Heart left ventricle (tissue), 16 donors: ENCODE measurements at places on chromosomes 2 and 18. TPM values are rescaled to one million over a fixed set of nuclear protein-coding genes. Genes with fewer than 3 reads are reported as not detected.
A peak's percentile ranks its signal among the peaks of the same experiment; 100 is the strongest.

FN1 gene
- polyA plus RNA-seq: 100 TPM

GRCh38 chr2:102618452-102619413, 620 bp upstream of the SLC9A2 start:
- DNase-seq: peak; percentile 35
- H3K4me3 ChIP-seq: peak overlapping the region; percentile 36
- no peak overlapping the region for H3K27ac ChIP-seq
- peaks cover 4% of the 10 kb centered on the region for H3K4me1 ChIP-seq

PSD4 gene
- 0.99 TPM for polyA plus RNA-seq

GRCh38 chr18:73724958-73725357, 422.7 kb downstream of the FBXO15 start:
- H3K36me3 ChIP-seq: no peaks in the 10 kb centered on the region
- H3K4me3 ChIP-seq: no peak overlapping the region
- H3K27ac ChIP-seq: no peak overlapping the region
- no peaks in the 10 kb centered on the region for H3K4me1 ChIP-seq
- DNase-seq: no peak

SERPINB10 gene
- polyA plus RNA-seq: not detected

DNA sequence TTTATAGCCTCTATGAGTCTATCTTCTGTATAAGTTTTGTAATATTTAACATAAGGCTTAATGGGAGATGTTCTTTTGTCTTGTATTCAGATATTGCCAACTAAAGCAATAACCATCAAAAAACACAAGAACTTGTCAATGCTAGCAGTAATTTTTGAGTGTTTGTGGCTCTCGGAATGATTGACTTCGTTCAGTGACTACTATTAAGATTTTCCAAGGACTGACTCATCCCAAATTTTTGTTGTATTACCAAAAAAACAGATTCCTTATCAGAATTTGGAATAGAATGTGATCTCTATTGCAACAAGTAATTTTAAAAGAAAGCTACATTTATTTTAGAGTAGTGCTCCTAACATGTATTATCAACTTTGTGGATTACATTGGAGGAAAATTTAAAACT, 8.1 kb downstream of the NABP1 start:
- DNase-seq: no peak
- no peak overlapping the region for H3K4me3 ChIP-seq

SRD5A2 gene
- polyA plus RNA-seq: not detected

DNA sequence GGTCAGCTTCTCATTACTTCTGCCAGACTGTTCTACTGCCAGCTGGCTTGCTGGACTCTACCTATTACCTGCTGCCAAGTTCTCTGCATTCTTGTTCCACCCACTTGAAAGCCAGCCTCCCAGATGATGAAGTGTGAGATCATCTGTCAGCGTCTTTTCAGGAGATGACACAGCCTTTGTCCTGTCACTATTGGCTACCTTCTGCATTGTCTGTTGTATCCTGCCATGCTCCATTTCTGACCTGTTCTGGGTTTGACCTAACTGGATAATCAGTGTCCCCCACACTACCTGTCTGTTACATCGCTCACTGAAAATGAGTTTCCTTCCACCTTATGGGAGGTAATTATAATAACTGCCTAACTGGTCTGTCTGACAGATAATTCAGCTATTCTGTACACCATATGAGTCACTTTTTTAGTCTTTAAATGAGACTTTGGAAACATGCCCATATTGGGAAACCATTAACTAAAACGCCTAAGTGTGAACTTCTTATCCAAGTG, 520.6 kb downstream of the METTL4 start:
- DNase-seq: no peak
- no peaks in the 10 kb centered on the region for H3K36me3 ChIP-seq
- H3K4me1 ChIP-seq: no peaks in the 10 kb centered on the region
- H3K27me3 ChIP-seq: no peaks in the 10 kb centered on the region
- no peak overlapping the region for H3K27ac ChIP-seq

GLI2 gene
- polyA plus RNA-seq: 1.4 TPM

- no peak overlapping the region for H3K27ac ChIP-seq
- H3K4me1 ChIP-seq: no peaks in the 10 kb centered on the region
- H3K4me3 ChIP-seq: no peak overlapping the region
- no peaks in the 10 kb centered on the region for H3K27me3 ChIP-seq
- DNase-seq: no peak
Observed at GRCh38 chr18:43571078-43571689, 293.9 kb upstream of the SYT4 start.

HNMT gene
- 4.5 TPM for polyA plus RNA-seq

GRCh38 chr2:58157754-58158153, 83.4 kb downstream of the FANCL start:
- H3K36me3 ChIP-seq: peaks cover 7% of the 10 kb centered on the region
- H3K4me3 ChIP-seq: no peak overlapping the region

PLB1 gene
- 0.82 TPM for polyA plus RNA-seq

CREB1 gene
- polyA plus RNA-seq: 4.3 TPM

DNA sequence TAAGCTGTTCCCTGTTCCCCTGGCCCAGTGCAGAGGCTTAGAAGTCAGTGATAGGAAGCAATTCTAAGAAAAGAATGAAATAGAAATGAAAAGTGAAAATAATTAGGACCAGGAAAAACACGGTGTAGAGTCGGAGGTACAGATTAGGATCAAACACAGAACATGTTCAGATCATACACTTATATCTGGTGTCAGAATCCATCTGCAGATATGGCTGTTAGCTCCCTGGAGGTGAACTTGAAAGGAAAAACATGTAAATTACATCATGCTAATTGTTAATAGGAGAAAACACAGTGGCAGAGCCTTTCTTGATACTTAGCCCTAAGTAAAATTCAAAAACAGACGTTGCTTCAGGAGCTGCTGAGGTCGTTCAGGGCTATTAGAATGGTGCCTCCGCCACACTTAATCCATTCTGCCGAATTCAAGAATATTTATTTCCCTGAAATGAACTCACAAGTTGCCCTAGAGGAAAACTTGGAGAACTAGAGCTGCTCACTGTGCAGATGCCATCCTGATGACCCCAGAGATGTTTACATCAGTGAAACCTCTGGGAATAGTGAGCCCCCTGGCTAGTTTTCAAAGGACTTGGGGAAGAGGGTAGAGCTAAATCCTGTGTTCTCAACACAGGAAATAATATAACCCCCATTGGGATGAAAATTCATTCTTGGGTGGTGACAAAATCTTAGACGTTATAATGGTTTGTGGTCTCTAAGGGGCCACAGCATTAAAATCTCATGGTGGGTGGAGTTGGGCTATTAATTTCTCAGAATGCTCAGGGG, 27.5 kb downstream of the LPIN1 start:
- H3K36me3 ChIP-seq: peaks cover 6% of the 10 kb centered on the region
- H3K4me3 ChIP-seq: no peak overlapping the region
- DNase-seq: peak; percentile 8
- H3K4me1 ChIP-seq: peaks cover 4% of the 10 kb centered on the region
- H3K27me3 ChIP-seq: no peaks in the 10 kb centered on the region
- H3K27ac ChIP-seq: no peak overlapping the region

GRCh38 chr2:197514754-197515153, 1.1 kb upstream of the MOB4 start:
- H3K36me3 ChIP-seq: no peaks in the 10 kb centered on the region
- no peak for DNase-seq
- H3K27ac ChIP-seq: peak overlapping the region; percentile 98
- H3K27me3 ChIP-seq: no peaks in the 10 kb centered on the region
- peaks cover 4% of the 10 kb centered on the region for H3K4me1 ChIP-seq

GRCh38 chr2:105470979-105471378, 72.1 kb upstream of the FHL2 start:
- no peaks in the 10 kb centered on the region for H3K4me1 ChIP-seq
- no peaks in the 10 kb centered on the region for H3K27me3 ChIP-seq
- H3K27ac ChIP-seq: no peak overlapping the region

DNA sequence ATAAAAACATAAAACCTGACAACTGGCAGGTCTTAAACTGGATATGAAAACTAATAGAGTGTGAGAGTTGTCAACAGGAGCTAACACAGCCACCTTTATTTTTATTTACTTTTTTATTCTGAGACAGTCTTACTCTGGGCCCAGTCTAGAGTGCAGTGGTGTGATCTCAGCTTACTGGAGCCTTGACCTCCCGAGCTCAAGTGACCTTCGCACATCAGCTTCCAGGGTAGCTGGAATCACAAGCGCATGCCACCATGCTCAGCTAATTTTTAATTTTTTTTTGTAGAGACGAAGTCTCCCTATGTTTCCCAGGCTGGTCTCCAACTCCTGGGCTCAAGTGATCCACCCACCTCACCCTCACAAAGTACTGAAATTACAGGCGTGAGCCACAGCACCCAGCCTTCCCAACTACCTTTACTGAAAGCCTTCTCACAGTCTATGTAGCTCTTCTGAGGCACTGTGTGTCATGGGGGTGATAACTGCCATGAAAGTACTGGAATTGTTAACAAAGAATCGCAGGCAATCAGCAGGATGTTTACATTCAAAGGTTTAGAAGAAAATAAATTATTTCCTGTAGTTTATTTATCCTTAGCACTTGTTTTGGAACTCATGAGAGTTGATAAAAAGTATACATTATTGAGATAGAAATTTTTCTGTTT, 24.3 kb downstream of the GDF7 start:
- no peak overlapping the region for H3K27ac ChIP-seq
- H3K36me3 ChIP-seq: peaks cover 15% of the 10 kb centered on the region
- H3K4me3 ChIP-seq: no peak overlapping the region
- H3K27me3 ChIP-seq: no peaks in the 10 kb centered on the region

IL1F10 gene
- not detected for polyA plus RNA-seq

DNA sequence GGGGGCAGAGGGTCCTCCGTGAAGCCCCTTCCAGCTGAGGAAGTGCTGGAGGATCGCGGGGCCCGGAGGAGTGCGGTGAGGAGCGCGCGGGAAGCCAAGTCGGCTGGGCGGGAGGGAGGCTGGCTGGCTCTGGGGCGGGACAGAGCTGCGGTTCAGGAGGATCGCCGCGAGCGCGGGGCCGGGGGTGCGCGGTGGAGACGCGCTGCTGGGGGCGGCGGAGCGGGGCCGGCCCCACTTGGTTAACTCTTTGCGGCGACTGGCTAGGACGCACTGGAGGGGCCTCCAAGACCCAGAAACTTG, 464 bp downstream of the CYBRD1 start:
- H3K27ac ChIP-seq: peak overlapping the region; percentile 92
- peaks cover 5% of the 10 kb centered on the region for H3K4me1 ChIP-seq
- H3K27me3 ChIP-seq: no peaks in the 10 kb centered on the region
- no peaks in the 10 kb centered on the region for H3K36me3 ChIP-seq
- peak; percentile 56 for DNase-seq

DNA sequence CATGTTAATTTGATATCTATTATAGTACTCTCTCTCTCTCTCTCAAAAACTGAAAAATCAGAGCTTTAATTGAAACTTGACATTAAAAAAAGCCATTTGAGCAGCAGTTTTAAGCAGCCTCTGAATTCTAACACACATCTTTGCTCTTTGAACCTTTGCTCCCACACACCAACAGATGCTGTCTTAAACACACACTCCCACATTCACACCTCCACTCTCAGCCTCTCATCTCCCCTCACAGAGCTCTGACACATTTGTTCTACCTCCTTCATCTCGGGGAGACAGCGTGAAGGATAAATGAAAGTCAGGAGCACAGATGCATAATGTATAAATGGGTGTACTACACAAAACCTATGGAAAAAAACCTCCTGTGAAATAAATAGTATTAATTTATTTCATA, 95.2 kb downstream of the NAB1 start:
- H3K27ac ChIP-seq: no peak overlapping the region
- no peak overlapping the region for H3K4me3 ChIP-seq
- H3K27me3 ChIP-seq: no peaks in the 10 kb centered on the region

ERFE gene
- polyA plus RNA-seq: 0.36 TPM

GRP gene
- polyA plus RNA-seq: not detected

GRCh38 chr2:71592181-71592711, 138.9 kb downstream of the DYSF start:
- no peaks in the 10 kb centered on the region for H3K36me3 ChIP-seq
- no peaks in the 10 kb centered on the region for H3K27me3 ChIP-seq
- H3K27ac ChIP-seq: no peak overlapping the region
- H3K4me1 ChIP-seq: no peaks in the 10 kb centered on the region
- no peak for DNase-seq

MC4R gene
- polyA plus RNA-seq: not detected

DNA sequence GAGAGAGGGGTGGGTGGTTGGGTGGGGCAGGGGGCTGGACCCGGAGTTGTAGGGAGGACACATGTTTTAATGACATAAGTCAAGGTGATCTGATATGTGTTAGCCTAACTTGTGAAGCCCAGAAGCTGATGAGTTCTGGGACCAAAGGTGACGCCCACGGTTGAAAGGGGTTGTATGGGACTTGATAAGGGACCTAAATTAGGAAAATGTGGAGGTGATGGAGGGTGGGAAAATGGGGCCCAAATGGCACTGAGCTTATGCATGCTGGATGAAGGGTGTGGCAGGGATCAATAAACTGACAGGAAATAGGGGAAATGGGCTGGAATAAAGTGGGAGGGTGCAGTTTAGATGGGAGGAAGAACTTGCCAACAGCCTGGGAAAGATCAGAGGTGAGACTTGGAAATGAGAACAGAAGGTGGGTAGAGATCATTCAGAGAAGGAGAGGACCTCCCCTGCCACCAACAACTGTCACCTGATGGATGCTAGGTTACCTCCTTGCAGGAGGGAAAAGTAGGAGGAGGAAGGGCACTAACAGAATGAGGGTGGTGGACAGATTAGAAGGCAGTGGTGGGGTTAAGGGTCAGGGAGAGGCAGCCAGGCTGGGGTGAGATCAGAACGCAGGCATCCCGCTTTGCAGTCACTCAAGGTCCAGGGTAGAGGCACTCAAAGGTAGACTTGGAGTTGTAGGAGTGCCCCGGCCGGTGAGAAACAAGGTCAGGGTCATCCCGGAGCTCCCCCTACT, 15.3 kb downstream of the WNT10A start:
- H3K27ac ChIP-seq: no peak overlapping the region
- peaks cover 13% of the 10 kb centered on the region for H3K4me1 ChIP-seq
- peaks cover 50% of the 10 kb centered on the region for H3K27me3 ChIP-seq
- H3K36me3 ChIP-seq: no peaks in the 10 kb centered on the region
- DNase-seq: no peak

DNA sequence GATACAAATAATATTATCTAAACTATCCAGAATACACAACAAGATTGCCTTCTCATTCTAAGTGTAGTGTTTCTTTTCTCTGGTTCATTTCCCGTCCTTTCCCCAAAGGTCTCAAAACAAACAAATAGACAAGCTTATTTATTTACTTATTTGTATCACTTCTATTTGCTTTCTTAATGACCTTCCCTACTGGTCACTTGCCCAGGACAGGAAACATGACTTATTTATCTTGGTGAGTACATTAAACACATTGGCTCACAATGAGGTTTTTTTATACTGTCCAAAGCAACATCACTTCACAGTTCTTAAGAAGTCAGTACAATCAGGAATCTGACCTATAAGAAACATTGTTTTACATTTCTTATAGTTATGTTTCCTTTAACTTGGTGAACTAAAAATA, 123.3 kb upstream of the KYNU start:
- no peaks in the 10 kb centered on the region for H3K4me1 ChIP-seq
- no peak overlapping the region for H3K4me3 ChIP-seq

GRCh38 chr2:219680958-219681693, 53.7 kb downstream of the SLC4A3 start:
- no peaks in the 10 kb centered on the region for H3K4me1 ChIP-seq
- H3K27me3 ChIP-seq: no peaks in the 10 kb centered on the region
- H3K4me3 ChIP-seq: no peak overlapping the region
- H3K27ac ChIP-seq: no peak overlapping the region
- no peak for DNase-seq
- H3K36me3 ChIP-seq: no peaks in the 10 kb centered on the region

LOXHD1 gene
- 0.28 TPM for polyA plus RNA-seq

MEP1B gene
- polyA plus RNA-seq: not detected

CKAP2L gene
- 0.06 TPM for polyA plus RNA-seq

TMEM198 gene
- 2.2 TPM for polyA plus RNA-seq

- no peaks in the 10 kb centered on the region for H3K36me3 ChIP-seq
- no peak overlapping the region for H3K4me3 ChIP-seq
- no peak overlapping the region for H3K27ac ChIP-seq
Observed at GRCh38 chr2:83967854-83968253, 491.2 kb downstream of the SUCLG1 start.

ABCB11 gene
- polyA plus RNA-seq: not detected
